Caco-2 (cell line): ENCODE measurements at places on chromosomes 6 and 20.

- DNase-seq = no peak
- no peaks in the 10 kb centered on the region for H3K36me3 ChIP-seq
- peaks cover 5% of the 10 kb centered on the region for H3K4me1 ChIP-seq
- H3K4me3 ChIP-seq = no peak overlapping the region
- no peak overlapping the region for H3K27ac ChIP-seq
- H3K27me3 ChIP-seq = no peaks in the 10 kb centered on the region
Measured at GRCh38 chr6:10956776-10957175, 69.9 kb downstream of the SYCP2L start.

GRCh38 chr6:28864326-28864923, 59.4 kb downstream of the TRIM27 start:
- peak overlapping the region; percentile 81 for H3K4me3 ChIP-seq
- H3K4me1 ChIP-seq = peaks cover 11% of the 10 kb centered on the region
- peak overlapping the region; percentile 96 for H3K27ac ChIP-seq
- DNase-seq = no peak
- no peaks in the 10 kb centered on the region for H3K27me3 ChIP-seq
- no peaks in the 10 kb centered on the region for H3K36me3 ChIP-seq

DNA sequence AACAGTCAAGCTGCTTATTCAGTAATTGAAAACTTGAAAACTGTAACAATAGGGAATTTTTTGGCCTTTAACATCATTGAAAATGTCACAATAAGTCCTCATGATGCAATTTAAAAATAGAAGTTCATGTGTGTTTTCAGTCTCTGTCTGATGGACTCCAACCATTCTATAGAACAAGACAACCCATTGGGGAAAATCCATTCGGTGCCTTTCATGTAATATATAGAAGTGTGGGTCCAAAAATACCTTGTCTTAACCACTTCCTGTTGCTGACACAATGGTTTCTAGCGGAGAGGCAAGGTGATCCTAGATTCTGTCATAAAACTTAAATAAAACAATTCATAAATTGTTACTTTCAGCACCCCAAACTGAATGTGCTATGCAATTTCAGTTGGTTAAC, 1131.3 kb upstream of the MAP3K7 start:
- no peaks in the 10 kb centered on the region for H3K4me1 ChIP-seq
- DNase-seq = no peak
- no peaks in the 10 kb centered on the region for H3K27me3 ChIP-seq
- no peaks in the 10 kb centered on the region for H3K36me3 ChIP-seq

GRCh38 chr20:57392512-57393271, 1.5 kb downstream of the RBM38 start:
- DNase-seq = no peak
- peaks cover 12% of the 10 kb centered on the region for H3K36me3 ChIP-seq
- peak overlapping the region; percentile 54 for H3K27ac ChIP-seq
- peak overlapping the region; percentile 96 for H3K4me3 ChIP-seq

DNA sequence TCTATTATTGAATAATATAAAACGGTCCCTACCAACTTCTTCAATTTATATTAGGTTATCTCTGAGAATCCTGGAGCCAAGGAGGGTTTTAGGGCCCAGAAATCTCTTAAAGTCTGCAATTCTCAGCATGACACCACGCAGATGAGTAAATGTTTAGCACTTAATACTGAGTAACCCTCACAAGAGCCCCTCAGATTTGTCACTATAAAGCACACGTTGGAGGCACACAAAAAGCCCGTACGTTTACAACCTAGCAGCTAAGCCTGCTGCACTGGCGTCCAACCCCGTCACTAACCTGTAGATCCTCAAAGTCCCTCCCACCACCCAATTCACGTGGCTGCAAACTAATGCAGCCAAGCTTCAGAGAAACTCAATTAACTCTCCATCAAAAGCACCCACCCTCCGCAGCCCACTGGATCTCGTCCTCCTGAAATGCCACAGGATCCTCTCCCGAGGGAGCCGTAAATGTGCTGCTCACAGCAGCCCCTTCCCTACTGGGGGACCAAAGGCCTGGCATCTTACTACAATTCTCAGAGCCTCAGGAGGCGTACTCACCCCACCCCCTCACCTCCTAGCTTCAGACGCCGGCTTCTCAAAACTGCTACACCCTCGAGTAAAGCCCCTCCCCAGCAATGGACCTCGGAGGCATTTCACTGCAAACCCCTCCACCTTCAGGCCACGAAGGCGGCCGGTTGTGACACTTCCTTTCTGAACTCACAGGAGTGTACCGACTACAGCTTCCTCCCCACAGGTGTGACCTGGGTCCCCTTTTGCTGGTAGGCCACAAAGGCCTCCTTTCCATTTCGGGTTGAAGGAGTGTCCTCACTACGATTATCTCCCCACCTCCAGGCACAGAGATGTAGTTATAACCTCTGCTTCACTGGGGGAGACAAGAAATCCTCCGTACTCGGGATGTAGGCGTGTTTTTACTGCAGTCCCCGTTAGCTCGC, 909 bp downstream of the CPNE1 start:
- DNase-seq = peak; percentile 79
- peak overlapping the region; percentile 87 for H3K4me3 ChIP-seq

DNA sequence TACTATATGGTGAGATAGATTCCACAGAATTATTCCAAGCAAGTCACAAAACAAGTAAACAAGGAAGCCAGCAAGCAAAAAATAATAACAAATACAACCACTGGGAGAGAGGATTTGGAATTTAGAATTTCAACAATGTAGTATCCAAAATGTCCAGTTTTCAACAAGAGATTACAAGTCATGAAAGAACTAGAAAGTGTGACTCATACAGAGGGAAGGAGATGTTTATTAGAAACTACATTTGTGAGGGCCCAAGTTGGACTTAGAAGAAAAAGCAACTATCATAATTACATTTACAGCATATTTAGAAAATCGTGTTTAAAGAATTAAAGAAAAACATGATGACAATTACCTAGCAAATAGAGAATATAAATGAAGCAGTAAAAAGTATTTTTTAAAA, 494.6 kb upstream of the ID4 start:
- H3K27ac ChIP-seq = no peak overlapping the region
- H3K4me1 ChIP-seq = no peaks in the 10 kb centered on the region
- H3K27me3 ChIP-seq = no peaks in the 10 kb centered on the region
- no peak for DNase-seq

DNA sequence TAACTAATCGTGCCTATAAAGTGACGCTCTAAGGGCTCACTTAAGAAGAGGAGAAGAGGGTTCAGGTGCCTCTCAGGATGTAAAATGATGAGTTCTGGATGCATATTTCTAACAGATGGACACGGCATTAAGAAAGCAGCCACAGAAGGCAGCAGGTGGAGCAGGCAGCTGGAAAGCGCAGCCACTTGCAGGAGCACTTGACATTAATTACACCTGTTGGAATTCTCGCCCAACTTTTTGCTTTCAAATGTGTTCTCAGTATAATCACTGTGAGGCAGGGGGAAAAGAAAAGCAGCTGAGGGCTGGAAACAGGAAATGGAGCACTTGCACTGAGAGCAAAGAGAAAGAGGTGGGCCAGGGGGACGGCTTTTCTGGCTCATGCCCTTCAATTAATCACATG, 164.2 kb downstream of the NKAIN2 start:
- no peak overlapping the region for H3K27ac ChIP-seq
- peaks cover 12% of the 10 kb centered on the region; the same call in 1 of the 2 replicates for H3K4me1 ChIP-seq

DNA sequence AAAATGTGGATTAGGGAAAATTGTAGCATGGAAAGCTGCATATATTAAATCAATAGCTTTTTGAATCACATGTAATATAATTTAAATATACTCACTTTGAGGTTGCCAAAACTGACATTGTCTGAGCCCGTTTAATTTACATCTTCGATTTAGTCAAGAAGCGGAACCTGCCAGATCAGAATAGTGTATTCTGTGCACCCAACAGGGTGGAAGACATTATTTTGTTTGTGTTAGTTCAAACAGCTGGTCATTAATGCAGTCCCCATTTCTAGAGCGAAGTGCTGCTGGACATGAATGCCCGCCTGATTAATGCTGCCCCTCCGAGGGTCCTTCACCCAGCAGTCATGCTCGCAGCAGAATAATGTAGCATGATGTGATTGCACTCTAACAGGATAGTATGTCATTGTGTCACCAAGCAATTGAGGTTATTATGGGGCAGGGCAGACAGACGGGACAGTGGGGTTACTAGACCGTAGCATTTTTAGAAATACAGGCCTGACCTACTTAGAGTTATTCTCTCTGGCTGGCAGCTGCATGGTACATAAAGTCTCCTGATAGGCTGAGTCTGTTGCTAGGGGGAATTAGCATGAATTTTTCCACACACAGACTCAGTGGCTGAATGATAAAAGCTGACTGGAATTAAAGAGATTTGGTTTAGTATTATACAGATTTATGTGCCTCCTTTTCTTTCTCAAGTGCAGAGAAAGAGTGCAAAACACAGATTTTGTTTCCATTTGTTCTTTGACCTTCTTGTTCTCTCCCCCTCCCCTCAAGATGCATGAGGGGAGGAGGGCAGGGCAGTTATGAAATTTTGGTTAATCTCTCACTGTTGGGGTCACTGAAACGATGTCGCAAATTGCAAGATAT, 147.1 kb downstream of the PRL start:
- H3K36me3 ChIP-seq = no peaks in the 10 kb centered on the region
- peaks cover 15% of the 10 kb centered on the region for H3K4me1 ChIP-seq
- DNase-seq = no peak
- H3K27me3 ChIP-seq = no peaks in the 10 kb centered on the region
- no peak overlapping the region for H3K27ac ChIP-seq

DNA sequence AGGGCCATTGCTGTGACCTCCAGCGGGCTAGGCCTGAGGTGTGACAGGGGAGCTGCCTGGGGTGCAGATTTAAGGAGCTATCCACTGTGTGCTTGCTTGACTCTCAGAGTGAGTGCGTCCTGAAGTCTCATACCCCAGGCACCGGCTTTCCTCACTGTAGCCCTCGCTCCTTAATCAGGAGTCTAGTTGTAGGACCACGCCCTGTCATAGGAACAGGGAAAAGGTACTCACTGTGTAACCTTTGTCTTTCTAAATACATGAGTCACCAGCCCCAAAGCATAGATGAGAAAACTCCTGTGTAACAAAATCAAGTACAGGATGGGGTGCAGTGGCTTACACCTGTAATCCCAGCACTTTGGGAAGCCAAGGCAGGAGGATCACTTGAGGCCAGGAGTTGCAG, 141.7 kb downstream of the TMEM242 start:
- H3K4me1 ChIP-seq = peaks cover 10% of the 10 kb centered on the region; the same call in 1 of the 2 replicates
- H3K36me3 ChIP-seq = peaks cover 2% of the 10 kb centered on the region; the same call in 1 of the 2 replicates
- no peak for DNase-seq
- peak overlapping the region; percentile 34 for H3K27ac ChIP-seq
- no peaks in the 10 kb centered on the region for H3K27me3 ChIP-seq

DNA sequence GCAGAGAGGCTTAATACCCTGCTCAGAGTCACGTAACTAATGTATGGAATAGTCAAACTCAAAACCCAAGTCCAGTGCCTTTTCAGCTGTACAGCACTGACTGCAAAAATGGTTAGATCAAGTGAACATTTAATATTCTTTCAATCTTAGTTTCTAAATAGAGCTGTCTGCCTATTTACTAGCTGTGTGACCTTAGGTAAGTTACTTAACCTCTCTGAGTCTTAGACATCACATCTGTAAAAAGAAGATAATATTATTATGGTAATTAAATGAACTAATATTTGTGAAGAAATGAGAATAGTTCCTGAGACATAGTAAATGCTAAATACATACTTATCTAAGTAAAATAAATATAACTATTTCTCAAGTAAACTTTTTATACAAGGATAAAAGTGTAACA, 235.5 kb downstream of the SAMD5 start:
- peaks cover 8% of the 10 kb centered on the region; the same call in 1 of the 2 replicates for H3K4me1 ChIP-seq
- H3K27me3 ChIP-seq = no peaks in the 10 kb centered on the region
- no peak for DNase-seq
- no peaks in the 10 kb centered on the region for H3K36me3 ChIP-seq
- no peak overlapping the region for H3K27ac ChIP-seq
- H3K4me3 ChIP-seq = no peak overlapping the region

DNA sequence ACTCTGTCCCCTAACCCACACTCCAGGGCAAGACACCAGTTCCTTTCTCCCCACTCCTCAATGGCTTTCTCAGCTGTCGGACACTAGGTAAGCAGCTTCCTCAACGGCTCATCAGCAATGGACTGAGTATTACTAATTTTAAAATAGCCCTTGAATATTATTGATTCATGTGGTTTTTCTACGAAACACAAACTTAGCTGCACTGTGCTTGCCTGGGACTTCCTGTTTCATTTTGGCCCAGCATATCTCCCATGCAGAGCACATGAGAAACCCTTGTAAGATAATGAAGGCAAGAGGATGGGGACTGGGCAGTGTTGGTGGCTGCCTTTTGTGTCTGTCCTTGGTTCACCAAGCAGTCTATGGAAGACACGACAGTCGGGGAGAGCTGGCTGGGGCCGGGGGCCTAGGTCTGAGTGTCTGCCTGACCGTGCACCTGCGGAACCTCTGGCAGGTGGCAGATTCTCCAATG, 48.9 kb downstream of the RNASET2 start:
- DNase-seq = no peak
- H3K27ac ChIP-seq = no peak overlapping the region
- H3K4me1 ChIP-seq = no peaks in the 10 kb centered on the region
- no peaks in the 10 kb centered on the region for H3K27me3 ChIP-seq
- H3K36me3 ChIP-seq = no peaks in the 10 kb centered on the region

DNA sequence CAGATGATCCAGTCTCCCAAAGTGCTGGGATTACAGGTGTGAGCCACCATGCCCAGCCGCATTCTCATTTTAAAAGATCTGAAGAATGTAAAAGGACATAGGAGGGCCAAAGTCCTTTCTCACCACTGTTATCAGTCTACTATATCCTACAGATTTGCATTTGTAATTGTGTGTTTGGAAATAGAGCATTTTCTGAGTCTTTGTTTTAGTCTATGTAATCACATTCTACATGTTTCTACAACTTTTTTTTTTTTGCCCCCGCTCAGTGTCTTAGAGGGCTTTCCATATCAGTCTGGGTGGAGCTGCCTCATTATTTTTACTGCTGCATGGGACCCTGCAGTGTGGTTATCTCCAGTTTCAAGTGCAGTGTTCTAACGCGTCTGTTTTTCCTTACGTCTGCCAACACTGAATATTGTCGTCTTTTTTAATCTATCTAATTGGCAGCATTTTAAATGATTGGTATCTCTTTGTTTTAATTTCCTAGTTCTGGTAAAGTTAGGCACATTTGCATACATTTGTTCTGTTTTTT, 7.8 kb downstream of the CUL9 start:
- H3K27me3 ChIP-seq = no peaks in the 10 kb centered on the region
- no peak overlapping the region for H3K4me3 ChIP-seq
- DNase-seq = no peak
- H3K27ac ChIP-seq = no peak overlapping the region
- no peaks in the 10 kb centered on the region for H3K4me1 ChIP-seq
- H3K36me3 ChIP-seq = no peaks in the 10 kb centered on the region

DNA sequence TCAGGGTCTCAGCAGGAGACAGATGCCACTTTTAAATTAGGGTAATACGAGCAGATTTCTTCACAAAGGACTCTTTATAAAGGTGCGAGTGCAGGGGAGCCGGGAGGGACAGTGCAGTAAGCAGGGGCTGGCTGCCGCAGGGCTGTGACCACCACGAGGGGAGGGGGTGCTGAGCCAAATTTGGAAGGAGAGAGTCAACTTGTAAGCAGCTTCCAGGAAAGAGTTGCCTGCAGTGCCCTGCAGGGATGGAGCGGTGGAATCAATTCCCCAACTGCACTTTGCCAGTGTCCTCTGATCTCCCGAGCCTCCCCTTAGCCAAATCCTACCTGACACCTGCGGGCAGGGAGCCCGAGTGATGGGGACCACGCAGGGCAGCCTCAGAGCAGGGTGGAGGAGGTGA, 13.9 kb upstream of the CCDC167 start:
- H3K4me3 ChIP-seq = no peak overlapping the region
- H3K27me3 ChIP-seq = no peaks in the 10 kb centered on the region
- no peaks in the 10 kb centered on the region for H3K36me3 ChIP-seq
